Activated CD8-positive, alpha-beta memory T cell treated with anti-CD3 and anti-CD28 coated beads, Interleukin-2, amount 10 ng/mL, durations not matched to agents 7 days and 5 days (primary cell): ENCODE measurements at places on chromosomes 6 and 20.

DNA sequence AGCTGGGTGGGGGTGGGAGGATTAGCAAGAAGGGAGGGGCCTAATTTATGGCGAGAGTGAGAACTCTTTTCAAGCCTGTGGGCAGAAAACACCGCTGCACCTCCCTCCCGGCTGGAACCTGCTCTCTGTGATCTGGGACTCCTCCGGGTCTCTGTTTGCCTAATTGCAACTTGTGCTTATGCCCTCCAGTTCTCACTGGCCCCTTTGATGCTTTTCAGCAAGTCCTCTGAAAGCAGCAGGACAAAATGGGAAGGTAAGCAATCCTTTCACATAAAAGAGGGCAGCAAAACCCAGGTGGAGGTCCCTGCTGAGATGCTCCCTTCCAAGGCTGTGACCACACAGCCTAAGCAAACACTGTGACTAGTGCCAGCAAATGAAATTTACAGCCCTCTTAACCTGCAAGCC, 523.0 kb upstream of the FLRT3 start:
- no peak for DNase-seq

DNA sequence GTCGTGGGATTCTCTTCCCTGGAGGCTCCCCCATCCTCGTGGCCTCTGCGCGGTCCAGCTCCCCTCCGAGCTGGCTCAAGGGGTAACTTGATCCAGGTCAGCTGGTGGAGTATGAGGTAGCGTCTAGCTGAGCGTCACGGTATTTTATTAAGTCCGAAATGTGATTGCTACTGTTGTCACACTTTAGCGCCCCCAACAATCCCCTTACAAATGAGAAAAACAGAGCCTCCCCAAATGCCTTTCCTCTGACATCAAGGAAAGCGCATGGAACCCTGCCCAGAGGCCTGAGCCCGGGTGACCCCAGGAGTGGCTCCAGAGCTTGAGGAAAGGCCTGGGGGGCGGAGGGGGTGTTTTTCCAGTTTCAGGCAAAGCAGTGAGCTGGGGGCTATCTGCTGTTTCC, 192.4 kb downstream of the ZMYND8 start:
- no peak for DNase-seq

DNA sequence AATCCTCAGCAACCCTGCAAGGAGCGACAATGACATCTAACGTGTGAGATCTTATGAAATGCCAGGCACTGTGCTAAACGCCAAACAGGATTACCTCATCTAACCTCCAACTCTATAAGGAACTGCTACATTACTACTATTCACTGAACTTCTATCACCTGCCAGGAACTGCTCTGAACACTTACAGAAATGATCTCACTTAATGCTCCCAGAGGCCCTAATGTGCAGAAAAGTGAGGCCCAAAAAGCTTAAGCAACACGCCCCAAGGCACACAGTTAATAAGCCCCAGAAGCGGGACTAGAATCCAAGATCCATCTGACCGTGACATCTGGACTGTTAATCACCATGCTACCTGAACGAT, 28.5 kb downstream of the TRAM2 start:
- DNase-seq = no peak

DNA sequence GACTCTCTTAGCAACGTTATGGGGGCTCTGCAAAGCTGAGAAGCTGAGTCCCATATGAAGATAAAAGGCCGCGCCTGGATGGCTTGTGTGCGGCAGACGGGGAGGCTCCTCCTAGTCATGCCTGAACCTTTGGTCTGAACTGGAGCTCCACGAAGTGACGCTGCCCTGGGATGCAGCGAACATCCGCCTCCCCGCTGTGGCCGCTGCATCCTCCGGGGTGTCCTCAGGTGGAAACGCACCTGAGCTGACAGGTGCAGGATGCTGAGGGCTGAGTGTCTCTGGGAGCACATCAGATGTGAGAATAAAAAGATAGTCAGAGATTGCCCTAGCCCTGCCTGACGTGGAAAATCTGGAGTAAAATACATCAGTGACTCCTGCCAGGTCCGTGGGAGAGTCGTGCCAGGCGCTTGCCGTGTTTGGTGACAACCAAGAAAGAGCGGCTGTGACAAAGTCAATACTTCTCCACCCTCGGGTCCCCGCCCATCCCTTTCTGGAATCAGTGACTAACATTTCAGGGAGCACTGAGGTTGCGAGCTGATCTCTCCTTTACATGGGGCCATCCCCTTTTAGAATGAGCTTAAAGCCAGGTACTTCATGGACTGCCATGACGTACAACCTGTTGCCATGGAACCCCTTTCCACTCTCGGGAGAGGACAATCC, 162.8 kb upstream of the AFDN start:
- DNase-seq = no peak

DNA sequence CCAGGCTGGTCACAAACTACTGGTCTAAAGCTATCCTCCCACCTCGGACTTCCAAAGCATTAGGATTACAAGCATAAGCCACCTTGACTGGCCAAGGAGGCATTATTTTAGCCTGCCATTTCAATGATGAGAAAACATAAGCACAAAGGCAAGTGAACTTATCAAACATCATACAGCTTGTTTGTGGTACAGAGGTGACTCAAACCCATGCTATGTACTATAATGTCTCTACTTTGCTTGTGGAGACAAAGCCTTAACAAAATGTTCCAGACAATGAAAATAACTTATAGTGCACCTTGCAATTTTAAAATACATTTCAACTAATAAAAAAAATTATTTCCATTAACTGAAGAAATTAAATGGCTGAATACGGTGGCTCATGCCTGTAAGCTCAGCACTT, 26.2 kb downstream of the HDAC2 start:
- no peak for DNase-seq

DNA sequence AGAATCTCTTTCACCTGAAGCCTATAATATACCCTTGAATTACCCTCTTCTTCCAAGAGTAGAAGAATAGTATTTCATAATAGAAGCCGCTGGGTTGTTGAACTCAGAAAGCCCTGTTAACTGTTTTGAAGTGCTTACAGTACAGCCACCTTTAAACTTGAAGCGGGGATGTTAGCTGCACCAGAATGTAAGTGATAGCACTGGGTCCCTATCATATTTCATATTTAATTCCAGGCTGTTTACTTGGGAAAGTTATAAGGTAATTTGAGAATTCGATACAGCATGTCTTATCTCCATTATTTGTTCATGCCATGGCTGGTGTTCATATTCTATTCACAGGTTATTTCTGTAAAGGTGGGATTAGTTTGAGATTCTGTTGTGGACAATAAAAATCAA, 63.5 kb upstream of the VSTM2L start:
- no peak for DNase-seq

GRCh38 chr20:61888101-61888865, 177.4 kb downstream of the TAF4 start:
- no peak for DNase-seq

GRCh38 chr6:151958332-151958731, 150.8 kb downstream of the ESR1 start:
- DNase-seq = no peak

GRCh38 chr6:3739311-3739897, 12.1 kb downstream of the PXDC1 start:
- no peak for DNase-seq

GRCh38 chr20:31945785-31946184, 6.1 kb downstream of the PDRG1 start:
- no peak for DNase-seq

GRCh38 chr20:53260168-53260567, 288.0 kb downstream of the TSHZ2 start:
- DNase-seq = no peak

- no peak for DNase-seq
Measured at GRCh38 chr6:119568580-119568979, 219.0 kb upstream of the MAN1A1 start.

GRCh38 chr20:10553326-10553984, 118.3 kb downstream of the SLX4IP start:
- peak; percentile 68 for DNase-seq

DNA sequence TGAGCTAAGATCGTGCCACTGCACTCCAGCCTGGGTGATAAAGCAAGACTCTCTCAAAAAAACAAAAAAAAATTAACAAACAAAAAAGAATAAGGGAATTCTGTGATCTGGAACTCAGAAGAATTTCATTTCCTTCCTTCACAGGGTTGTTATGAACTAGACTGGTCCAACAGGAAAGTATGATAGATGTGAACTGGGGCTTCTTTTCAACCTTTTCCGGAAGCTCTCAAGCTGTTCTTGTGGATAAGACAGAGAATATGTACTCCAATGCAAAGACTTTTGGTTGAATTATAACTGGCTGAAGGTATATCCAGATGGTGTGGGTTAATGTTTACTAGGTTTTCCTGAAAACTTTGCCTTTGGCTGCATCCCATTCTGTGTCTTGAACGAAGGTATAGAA, 5.3 kb downstream of the RNF8 start:
- no peak for DNase-seq
